ENCODE measurements at places on chromosomes 6 and 20. TPM values are rescaled to one million over a fixed set of nuclear protein-coding genes. Genes with fewer than 3 reads are reported as not detected.

Gene HSPA1L
- total RNA-seq: 2.5 TPM

Gene DDX43
- total RNA-seq: 1.9 TPM

Gene TRIM10
- total RNA-seq: not detected

Gene DEFB126
- not detected for total RNA-seq

Gene LAMA2
- 49.6 TPM for total RNA-seq

DNA sequence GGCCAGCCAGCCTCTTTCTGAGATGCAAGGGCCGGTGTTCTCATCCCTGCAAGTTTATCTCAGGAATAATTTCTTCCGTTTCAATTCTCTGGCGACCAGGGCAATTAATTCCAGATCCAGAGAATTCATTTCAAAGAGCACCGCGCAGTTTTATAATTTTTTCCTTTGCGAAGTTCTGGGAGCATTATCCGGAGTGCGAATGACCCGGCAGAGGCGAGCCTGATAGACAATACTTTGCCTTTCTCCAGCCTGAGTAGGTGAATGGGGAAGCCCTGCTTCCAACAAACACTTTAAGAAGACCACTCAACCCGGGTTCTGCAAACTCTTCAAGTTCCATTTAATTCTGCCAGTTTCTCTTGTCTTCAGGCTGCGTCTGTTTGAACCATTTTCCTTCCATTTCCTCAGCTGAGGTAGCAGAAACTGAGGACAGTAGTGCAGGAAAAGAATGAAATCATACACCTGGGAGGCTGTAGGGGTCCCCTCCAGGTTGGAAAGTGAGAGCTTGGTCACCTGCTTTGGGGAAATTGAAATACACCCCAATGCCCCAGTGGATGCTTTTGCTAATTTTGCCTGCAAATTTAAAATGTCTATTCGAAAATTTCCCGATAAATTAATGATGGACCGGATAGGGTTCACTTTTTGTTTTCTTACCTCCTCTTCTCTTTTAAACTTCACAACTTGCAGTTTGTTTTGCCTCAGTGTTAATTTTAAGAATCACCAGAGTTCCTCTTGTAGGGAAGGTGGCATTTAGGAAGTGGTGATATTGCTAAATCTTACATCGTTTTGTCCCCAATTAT lies 1.1 kb downstream of the VGLL2 start:
- H3K36me3 ChIP-seq: no peaks in the 10 kb centered on the region
- peaks cover 22% of the 10 kb centered on the region for H3K4me1 ChIP-seq
- no peak overlapping the region for H3K27ac ChIP-seq
- peak overlapping the region; percentile 46 for H3K4me3 ChIP-seq
- no peak for DNase-seq

GRCh38 chr6:136676075-136676474 lies 116.2 kb downstream of the MAP3K5 start:
- no peak overlapping the region for H3K4me3 ChIP-seq
- H3K27ac ChIP-seq: no peak overlapping the region
- H3K36me3 ChIP-seq: no peaks in the 10 kb centered on the region
- no peak for DNase-seq
- no peaks in the 10 kb centered on the region for H3K4me1 ChIP-seq

DNA sequence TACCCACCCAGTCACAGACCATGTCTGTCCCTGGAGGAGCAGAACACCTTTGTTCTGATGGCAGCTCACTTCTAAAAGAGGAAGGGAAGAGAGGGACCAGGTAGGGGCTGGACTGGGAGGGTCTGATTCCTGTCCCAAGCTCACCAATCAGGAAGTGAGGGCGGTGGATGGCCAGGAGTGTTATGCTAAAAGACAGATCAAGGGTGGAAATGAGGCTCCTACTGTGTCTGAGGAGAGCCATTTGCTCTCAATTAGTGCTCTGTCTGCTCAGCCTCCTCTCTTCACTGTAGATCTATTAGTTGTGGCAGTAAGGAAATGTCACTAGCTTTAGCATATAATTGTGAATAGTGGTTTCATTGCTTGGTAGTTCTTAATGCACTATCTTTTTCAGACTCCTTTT lies 72.5 kb downstream of the ARMC2 start:
- no peak for DNase-seq
- H3K4me1 ChIP-seq: peaks cover 12% of the 10 kb centered on the region
- no peaks in the 10 kb centered on the region for H3K36me3 ChIP-seq
- no peaks in the 10 kb centered on the region for H3K27me3 ChIP-seq

- H3K4me1 ChIP-seq: no peaks in the 10 kb centered on the region
- no peak overlapping the region for H3K4me3 ChIP-seq
- peak; percentile 47 for DNase-seq
- no peaks in the 10 kb centered on the region for H3K36me3 ChIP-seq
- no peak overlapping the region for H3K27ac ChIP-seq
These were observed 65.6 kb downstream of the STMND1 start for GRCh38 chr6:17167327-17167979.

DNA sequence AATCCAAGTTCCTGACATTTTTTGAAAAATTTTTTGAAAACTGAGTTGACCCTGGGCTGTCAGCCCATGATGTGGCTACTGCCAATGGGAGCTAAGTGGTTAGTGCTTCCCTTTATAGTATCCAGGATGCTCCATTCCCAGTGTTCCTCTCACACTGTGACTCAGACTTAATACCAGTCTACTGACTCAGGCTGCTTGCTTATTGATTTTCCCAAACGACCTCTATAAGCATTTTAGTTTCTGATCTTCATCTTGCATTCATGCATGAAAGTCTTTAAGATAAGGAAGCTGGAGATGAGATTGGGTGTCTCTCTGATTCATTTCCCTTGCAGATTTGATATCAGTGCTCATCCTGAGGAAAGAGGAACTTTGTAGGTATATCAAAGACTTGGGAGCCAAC lies 560.0 kb downstream of the TBC1D32 start:
- H3K36me3 ChIP-seq: no peaks in the 10 kb centered on the region
- H3K4me1 ChIP-seq: no peaks in the 10 kb centered on the region
- H3K4me3 ChIP-seq: no peak overlapping the region
- H3K27ac ChIP-seq: no peak overlapping the region
- no peaks in the 10 kb centered on the region for H3K27me3 ChIP-seq

DNA sequence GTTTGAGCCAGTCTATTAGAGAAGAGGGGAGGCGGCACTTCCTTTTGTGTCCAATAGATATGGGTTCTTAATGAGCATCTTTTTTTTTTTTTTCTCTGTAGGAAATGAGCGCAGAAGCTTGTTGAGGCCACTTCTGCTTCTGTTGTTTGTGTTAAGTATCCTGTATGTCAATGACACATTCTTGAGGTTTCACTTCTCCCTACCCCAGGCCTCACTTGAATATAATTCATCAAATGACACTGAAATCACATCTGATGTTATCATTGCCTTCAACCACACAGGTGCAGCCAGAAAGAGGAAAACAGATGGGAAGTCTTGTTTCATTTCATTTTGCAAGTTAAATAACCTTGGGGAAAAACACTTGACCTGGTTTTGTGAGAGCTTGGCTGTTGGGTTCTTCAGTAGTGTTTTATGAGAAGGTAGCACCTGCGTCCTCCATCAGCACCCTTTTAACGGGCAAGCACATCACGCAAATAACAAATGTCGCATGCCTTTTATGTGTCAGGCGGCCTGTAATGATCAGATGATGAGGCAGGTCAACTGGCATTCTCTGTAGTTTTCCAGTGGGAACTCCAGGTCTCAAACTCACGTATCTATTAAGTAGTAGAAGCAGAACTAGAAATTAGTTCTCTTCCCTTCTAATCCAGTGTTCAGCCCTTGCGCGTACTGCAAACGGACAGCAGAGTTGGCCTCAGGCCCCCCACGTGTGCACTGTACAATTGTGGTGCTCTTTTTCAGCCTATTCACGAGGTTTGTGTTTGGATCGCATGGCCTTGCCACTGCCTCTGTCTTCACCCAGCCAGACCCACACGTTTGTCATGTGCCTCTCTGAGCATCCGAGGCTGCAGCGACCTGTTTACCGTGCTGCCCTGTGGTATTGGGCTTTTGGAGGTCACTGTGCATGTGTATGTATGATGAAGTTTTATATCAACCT lies 23.5 kb downstream of the PLEKHG1 start:
- no peaks in the 10 kb centered on the region for H3K36me3 ChIP-seq
- H3K4me1 ChIP-seq: peaks cover 39% of the 10 kb centered on the region
- H3K4me3 ChIP-seq: no peak overlapping the region
- no peaks in the 10 kb centered on the region for H3K27me3 ChIP-seq
- no peak overlapping the region for H3K27ac ChIP-seq

DNA sequence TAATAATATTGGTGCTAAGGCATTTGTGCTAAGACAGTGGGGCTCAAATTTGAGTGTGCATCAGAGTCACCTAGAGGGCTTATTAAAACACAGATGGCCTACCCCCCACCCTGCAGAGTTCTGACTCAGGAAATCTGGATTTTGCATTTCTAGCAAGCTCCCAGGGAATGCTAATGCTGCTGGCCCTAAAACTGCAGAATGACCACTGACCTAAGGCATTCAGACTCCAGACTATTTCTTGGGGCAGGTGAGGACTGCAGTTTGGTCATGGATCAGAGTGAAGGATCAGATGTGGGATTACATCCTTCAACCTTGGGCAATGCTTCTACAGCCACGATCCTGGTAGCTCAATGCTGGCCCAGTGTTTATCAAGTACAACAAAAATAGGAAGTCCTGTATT lies 610.1 kb upstream of the FLRT3 start:
- H3K4me1 ChIP-seq: no peaks in the 10 kb centered on the region
- H3K4me3 ChIP-seq: no peak overlapping the region
- no peak for DNase-seq
- H3K27ac ChIP-seq: no peak overlapping the region
- no peaks in the 10 kb centered on the region for H3K36me3 ChIP-seq

- no peak overlapping the region for H3K4me3 ChIP-seq
- H3K4me1 ChIP-seq: peaks cover 7% of the 10 kb centered on the region
- H3K27me3 ChIP-seq: no peaks in the 10 kb centered on the region
- no peak overlapping the region for H3K27ac ChIP-seq
- no peaks in the 10 kb centered on the region for H3K36me3 ChIP-seq
These were observed 45.3 kb downstream of the SLC2A12 start for GRCh38 chr6:134007077-134007476.

- H3K27ac ChIP-seq: peak overlapping the region; percentile 83
- no peaks in the 10 kb centered on the region for H3K36me3 ChIP-seq
- no peaks in the 10 kb centered on the region for H3K27me3 ChIP-seq
- peak; percentile 78 for DNase-seq
- H3K4me1 ChIP-seq: peaks cover 31% of the 10 kb centered on the region
These were observed 410 bp downstream of the SYNE1 start for GRCh38 chr6:152636609-152637295.

DNA sequence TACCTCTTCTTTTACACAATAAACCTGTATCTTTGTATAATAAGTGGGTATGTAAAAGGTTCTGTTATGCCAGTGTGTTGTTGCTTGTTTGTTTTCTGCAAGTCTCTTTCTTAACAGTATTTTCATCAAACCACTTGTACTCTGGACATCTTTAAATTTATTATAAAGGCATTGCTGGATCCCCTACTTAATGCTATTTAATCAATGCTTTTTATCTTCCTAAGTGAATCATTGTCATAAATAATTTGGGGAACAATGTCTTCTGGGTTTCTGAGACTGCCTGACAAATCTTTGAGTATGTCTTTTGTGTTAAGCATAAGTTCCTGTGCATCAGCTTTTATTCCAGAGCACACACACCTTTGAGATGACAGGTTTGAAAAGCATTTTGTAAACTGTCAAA lies 64.7 kb downstream of the ITCH start:
- no peaks in the 10 kb centered on the region for H3K4me1 ChIP-seq
- no peak overlapping the region for H3K27ac ChIP-seq
- H3K4me3 ChIP-seq: no peak overlapping the region
- peaks cover 78% of the 10 kb centered on the region for H3K36me3 ChIP-seq
- DNase-seq: no peak

GRCh38 chr6:17700421-17701416 lies 6.0 kb downstream of the NUP153 start:
- no peak for DNase-seq
- no peak overlapping the region for H3K4me3 ChIP-seq
- peak overlapping the region; percentile 4 for H3K27ac ChIP-seq
- H3K36me3 ChIP-seq: no peaks in the 10 kb centered on the region

DNA sequence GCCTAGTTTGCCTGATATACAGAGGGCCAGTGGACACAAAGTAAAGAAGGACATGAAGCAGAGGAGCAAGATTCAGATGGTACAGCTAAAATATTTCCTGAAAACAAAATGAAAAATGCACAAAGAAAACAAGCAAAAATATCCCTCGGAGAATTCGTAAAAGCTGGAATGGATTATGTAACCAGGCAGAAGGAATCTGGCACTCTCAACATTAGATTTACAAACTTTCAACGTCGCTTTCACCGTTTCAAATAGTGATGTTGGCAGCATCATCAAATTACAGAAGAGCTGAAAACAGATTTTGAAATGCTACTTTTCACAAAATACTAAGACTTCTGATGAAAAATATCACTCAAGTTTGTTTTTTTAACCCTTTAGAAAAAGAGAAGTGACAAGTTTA lies 11.7 kb downstream of the SMLR1 start:
- H3K4me3 ChIP-seq: no peak overlapping the region
- no peaks in the 10 kb centered on the region for H3K4me1 ChIP-seq
- no peak overlapping the region for H3K27ac ChIP-seq
- DNase-seq: no peak
- no peaks in the 10 kb centered on the region for H3K27me3 ChIP-seq

DNA sequence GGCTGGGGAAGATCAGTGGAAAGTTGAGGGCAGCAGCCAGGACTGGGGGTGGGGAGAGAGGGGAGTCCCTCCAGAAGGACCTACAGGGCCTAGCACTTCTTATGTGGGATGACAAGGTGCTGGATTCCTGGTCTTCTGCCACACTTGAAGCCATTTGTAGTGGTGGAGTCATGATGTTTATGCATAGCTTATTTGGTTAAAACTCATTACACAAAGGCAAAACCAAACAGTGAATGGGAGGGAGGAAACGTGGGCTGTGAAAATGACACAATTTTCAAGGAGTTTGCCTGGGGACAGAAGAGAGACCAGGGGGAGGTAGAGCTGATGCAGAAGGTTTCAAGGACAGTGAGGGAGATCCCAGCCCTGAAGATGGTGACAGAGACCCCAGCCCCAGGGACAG lies 50.8 kb downstream of the DACT2 start:
- H3K36me3 ChIP-seq: no peaks in the 10 kb centered on the region
- H3K27me3 ChIP-seq: no peaks in the 10 kb centered on the region
- no peak overlapping the region for H3K27ac ChIP-seq
- H3K4me1 ChIP-seq: peaks cover 13% of the 10 kb centered on the region
- DNase-seq: no peak
- H3K4me3 ChIP-seq: no peak overlapping the region

DNA sequence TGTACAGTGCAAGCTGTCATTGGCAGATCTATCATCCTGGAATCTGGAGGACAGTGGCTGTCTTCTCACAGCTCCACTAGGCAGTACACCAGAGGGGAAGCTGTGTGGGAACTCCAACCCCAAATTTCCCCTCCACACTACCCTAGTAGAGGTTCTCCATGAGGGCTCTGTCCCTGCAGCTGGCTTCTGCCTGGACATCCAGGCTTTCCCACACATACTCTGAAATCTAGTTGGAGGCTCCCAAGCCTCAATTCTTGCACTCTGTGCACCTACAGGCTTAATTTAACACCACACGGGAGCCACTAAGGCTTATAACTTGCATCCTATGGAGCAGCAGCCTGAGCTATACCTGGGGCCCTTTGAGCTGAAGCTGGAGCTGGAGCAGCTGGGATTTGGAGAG lies 43.0 kb upstream of the TRIM39 start:
- no peak overlapping the region for H3K27ac ChIP-seq
- H3K36me3 ChIP-seq: peaks cover 2% of the 10 kb centered on the region
- H3K4me3 ChIP-seq: no peak overlapping the region
- no peak for DNase-seq
- no peaks in the 10 kb centered on the region for H3K4me1 ChIP-seq

All from lower lobe of right lung (tissue), 2 donors.